CD8-positive, alpha-beta memory T cell (primary cell): ENCODE measurements at places on chromosomes 4 and X.

- no peak for DNase-seq
Observed at GRCh38 chr4:8411351-8412180, 29.0 kb downstream of the ACOX3 start.

GRCh38 chr4:161187569-161187968 is 976.2 kb downstream of the FSTL5 start:
- no peak for DNase-seq

- DNase-seq: no peak
Observed at GRCh38 chrX:42691196-42691595, 86.8 kb downstream of the PPP1R2C start.

DNA sequence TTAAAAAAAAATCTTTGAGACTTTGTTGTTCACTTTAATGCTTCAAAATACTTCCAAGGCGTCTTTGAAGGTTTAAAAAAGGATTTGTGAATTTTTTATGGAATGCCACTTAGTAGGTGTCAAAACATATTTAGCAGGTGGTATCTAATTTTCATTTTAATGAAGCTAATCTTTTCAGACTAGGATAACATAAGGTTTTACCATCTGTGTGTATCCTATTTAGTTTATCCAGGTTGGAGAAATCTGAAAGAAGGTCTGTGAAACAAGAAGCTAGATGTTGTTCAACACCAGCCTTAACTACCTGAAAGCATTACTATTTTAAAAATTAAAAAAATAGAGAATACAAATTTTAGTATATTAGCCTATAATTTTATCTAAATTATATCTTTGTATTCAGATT is 193.4 kb downstream of the GRID2 start:
- no peak for DNase-seq

GRCh38 chrX:36528661-36529060 is 479.5 kb upstream of the FAM47C start:
- no peak for DNase-seq

GRCh38 chr4:138595731-138596460 is 353.7 kb upstream of the SLC7A11 start:
- no peak for DNase-seq

DNA sequence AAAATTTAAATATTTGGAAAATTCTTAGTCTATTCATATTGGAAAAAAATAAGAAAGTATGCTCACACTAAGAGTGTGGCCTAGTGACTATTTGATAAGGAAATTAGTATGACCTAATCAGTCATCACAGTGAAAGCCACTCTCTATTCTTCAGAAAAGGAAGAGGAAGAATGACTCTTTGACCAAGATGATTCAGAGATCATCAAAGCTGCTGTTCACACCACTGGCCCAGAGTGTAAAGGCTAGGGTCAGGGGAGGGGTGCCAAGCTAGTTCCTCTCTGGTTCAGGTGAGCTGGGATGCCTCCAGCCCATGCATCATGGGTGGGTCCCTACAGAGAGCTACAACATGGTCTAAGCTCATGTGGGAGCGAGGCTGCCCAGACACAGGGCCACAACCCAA is 396.9 kb upstream of the NDST3 start:
- no peak for DNase-seq

GRCh38 chrX:31266203-31267076 is 194.6 kb upstream of the FTHL17 start:
- no peak for DNase-seq

DNA sequence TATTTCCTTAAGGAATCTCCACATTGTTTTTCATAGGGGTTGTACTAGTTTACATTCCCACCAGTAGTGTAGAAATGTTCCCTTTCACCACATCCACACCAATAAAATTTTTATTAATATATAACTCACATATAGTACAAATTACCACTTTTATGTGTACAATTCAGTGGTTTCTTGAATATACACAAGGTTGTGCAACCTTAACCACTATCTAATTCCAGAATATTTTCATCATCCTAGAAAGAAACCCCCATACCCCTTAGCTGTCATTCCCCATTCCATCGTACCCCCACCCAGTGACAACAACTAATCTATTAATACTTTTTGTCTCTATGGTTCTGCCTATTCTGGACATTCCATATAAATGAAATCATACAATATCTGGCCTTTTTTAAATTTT is 108.3 kb upstream of the USP9X start:
- no peak for DNase-seq

- DNase-seq: no peak
Observed at GRCh38 chr4:75919920-75920319, 17.7 kb upstream of the PPEF2 start.

DNA sequence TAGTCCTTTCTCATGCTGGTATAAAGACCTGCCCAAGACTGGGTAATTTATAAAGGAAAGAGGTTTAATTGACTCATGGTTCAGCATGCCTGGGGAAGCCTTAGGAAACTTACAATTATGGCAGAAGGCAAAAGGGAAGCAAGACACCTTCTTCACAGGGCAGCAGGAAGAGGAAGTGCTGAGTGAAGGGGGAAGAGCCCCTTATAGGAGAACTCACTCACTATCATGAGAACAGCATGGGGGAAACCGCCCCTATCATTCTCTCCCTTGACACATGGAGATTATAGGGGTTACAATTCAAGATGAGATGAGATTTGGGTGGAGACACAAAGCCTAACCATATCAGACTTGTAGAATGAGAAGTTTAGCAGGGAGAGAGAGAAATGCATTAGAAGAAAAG is 373.3 kb upstream of the DIAPH2 start:
- DNase-seq: no peak

- no peak for DNase-seq
Observed at GRCh38 chr4:4853921-4854648, 5.4 kb upstream of the MSX1 start.

DNA sequence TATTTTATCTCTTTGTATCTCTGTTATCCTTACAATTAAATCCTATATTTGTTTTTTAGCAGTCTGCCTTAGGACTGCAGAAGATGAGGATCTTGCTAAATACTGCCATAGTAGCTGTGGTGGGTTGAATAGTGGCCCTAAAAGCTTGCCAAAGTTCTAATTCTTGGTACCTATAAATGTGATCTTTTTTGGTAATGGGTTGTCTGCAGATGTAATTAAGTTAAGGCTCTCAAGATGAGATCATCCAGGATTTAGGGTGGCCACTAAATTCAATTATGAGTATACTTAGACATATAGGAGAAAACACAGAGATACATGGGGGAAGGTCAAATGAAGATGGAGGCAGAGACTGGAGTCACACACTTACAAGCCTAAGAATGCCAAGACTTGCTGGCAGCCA is 1753.7 kb downstream of the RPA4 start:
- DNase-seq: no peak

DNA sequence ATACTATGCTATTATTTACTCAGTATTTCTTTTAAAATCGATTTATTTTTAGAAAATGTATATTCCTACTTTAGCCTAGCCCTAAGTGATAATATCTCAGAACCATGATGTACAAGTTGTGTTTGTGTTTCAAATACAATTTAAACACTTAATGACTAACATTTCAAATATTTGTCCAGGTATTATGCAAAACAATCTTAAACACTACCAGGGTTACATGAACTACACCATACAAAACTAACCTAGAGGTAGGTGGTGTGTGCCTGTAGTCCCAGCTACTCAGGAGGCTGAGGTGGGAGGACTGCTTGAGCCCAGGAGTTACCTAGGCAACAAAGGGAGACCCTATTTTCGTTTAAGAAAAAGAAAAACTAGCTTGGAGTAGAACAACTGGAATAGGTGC is 83.0 kb upstream of the TMEM33 start:
- no peak for DNase-seq

GRCh38 chr4:577499-578450 is 1.7 kb upstream of the TMEM271 start:
- no peak for DNase-seq

DNA sequence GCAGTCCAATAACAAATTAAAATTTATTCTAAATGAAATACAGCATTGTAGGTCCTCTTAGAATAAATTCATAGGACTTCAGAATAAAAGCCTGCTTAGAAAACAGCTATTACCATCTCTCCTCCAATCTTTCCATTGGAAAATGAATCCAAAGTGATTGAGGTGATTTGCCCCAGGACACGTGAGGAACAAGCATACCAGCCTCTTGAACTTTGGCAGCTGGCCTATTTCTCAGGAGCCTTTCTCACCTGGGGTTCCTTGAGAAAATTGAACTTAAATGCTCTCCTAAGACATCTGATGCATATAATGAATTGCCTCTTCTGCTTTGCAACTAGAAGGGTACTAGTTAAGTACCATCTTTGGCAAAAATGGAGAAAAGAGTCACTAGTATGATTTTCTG is 13.5 kb downstream of the ARHGAP24 start:
- no peak for DNase-seq

DNA sequence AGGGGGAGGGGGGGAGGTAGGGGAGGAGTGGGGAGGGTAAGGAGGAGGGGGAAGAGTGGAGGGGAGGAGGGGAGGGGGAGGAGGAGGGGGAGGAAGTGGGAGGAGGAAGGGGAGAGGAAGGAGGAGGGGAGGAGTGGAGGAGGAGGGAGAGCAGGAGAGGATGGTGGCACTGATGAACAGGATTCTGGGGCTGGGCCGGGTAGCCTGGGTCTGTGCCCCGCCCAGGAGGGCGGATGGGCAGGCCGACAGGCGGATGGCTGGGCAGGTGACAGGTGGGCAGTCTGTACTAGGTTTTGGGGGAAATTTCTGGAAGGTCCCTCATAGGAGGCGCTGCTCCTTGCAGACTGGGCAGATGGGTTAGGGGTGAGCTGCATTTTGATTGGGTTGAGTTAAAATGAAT is 66.0 kb upstream of the ADRA2C start:
- no peak for DNase-seq

GRCh38 chrX:19829814-19830213 is 57.6 kb downstream of the SH3KBP1 start:
- no peak for DNase-seq

- no peak for DNase-seq
Observed at GRCh38 chr4:73764513-73764912, 24.1 kb downstream of the CXCL8 start.

DNA sequence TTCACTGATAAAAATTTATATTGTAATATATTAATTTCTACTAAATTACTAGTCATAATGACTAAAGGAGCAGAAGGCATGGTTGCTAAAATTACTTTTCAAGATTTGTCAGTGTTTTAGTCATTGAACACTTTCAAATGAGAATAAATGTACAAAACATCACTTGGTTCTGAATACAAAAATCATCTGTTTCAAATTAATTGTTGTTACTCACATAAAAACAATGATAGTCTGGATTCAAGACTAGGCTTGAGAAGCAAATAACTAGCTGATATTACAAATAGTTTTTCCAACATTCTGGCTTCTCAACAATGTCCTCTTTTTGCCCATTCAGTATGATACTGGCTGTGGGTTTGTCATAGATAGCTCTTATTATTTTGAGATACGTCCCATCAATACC is 112.5 kb downstream of the ANAPC10 start:
- no peak for DNase-seq

- DNase-seq: no peak
Observed at GRCh38 chr4:25524663-25525062, 131.0 kb upstream of the SLC34A2 start.

GRCh38 chr4:142383800-142384470 is 462.2 kb downstream of the INPP4B start:
- no peak for DNase-seq

DNA sequence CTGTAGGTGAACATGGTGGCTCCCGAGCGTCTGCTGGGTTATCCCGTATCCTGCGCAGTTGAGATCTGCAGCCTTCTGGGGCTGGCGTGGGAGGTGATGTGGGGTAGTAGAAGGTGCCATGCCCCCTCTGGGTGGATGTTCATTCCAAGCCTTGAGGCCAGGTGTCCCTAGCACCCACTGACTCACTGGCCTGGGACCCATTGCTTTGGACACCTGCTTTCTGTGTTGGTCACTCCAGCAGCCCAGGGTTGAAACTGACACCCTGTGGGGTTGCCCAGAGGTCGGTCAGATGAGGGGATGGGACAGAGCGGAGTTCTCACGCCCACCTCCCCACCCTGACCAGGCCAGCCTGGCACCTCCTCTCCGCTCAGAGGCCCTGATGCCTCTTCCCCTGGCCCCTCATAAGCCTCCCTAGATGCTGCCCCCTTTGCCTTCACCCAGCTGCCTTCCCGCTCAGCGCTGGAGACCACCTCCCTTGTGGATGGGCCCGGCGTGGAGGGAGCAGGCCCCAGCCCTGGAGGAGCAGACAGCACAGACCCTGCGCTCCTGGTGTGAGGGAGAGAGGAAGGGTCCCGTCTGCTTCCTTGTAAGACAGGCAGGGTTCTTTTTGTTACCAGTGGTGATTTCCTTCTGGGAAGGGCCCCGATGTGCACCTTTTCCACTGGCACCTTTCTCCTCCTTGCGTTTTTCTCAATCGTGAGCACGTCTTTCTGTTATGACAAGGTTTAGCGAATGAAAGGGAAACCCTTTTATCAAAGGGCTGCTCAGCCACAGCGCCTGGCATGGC is 2.0 kb downstream of the DOK7 start:
- no peak for DNase-seq

DNA sequence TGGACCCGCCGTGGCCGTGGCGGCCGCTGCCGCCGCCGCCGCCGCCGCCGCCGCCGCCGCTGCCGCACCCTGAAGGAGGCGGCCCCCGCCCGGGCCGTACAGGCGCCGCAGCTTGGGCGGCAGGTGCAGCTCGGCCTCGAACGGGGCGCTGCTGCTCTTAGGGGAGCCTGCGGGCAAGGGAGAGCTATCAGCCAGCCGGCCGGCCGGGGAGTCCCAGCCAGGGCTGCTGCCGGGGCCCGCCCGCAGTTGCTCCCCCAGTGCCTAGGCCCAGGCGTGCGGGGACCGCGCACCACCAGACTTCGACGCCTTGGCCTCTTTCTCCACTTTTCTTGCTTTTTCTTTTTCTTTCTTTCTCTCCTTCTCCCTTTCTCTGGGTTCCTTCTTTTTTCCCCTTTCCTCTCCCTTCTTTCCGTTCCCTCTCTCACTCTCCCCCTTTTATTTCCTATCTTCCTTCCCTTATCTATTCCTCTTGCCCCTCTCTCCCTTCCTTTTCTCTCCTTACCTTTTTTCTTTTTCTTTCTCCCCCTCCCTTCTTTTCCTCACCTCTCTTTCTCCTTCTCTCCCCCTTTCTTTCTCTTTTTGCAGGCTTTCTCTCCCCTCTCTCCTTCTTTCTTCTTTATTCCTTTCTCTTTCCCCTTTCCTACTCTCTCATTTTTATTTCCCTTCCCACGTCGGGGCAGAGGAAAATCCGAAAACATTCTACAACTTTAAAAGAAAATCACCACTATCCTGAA is 2.0 kb downstream of the ARX start:
- no peak for DNase-seq

DNA sequence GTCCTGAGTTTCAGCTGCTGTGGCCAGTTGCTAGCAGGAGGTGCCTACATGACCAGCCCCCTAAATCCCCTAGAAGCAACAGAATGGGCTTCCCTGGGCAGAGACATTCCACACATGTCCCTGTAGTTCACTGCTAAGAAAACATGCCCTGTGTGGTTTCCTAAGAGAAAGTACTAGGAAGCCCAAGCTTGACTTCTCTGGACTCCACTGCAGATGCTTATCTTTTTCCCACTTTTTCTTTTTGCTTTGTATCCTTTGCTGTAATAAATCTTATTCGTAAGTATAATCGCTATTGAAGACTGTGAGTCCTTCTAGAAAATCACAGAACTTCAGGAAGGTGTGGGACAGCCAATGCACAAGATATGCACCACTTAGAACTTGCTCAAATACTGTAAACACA is 15.6 kb downstream of the RPGR start:
- no peak for DNase-seq

GRCh38 chrX:97704474-97704873 is 820.8 kb downstream of the RPA4 start:
- no peak for DNase-seq

GRCh38 chrX:119156241-119156640 is 28.6 kb upstream of the KIAA1210 start:
- DNase-seq: no peak
